Left ventricle myocardium inferior (tissue), 1 donor: ENCODE measurements at places on chromosomes 4 and X.

GRCh38 chrX:40268188-40268520 is 170.4 kb upstream of the BCOR start:
- DNase-seq = no peak

GRCh38 chr4:6472008-6472386 is 417 bp downstream of the PPP2R2C start:
- DNase-seq = no peak

- no peak for DNase-seq
Observed at GRCh38 chr4:16448241-16448840, 222.1 kb upstream of the TAPT1 start.

DNA sequence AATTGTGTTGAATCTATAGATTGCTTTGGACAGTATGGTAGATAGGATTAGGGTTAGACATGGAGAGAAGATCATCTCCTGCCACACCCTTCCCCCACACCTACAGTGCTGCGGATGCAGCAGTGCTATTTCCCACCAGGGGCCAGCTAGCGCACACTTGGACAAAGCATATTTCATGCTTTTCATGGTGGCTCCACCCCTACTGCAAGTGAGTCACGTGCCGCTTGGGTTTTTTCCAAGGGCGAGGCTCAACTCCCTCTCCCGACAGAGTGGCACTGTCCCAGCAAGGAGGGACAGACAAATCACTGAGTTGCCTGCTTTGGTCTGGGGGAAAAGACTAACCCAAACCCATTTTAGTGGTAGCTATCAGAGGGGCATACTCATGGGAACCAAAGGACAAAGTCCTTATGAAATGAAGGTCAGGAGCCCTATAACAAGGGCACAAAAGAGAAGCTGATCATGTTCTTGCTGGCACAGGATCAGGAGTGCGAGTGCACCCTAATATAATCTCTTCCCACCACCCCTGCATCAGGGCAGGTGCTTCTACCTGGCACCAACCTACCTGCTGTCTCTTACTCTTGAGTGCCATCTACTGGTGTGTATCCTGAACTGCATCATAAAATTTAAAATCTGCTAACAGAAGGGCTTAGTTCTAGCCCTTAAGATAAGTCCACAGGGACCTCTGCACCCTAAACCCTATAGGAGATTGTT is 55.1 kb upstream of the PGAM4 start:
- DNase-seq = peak; percentile 13

DNA sequence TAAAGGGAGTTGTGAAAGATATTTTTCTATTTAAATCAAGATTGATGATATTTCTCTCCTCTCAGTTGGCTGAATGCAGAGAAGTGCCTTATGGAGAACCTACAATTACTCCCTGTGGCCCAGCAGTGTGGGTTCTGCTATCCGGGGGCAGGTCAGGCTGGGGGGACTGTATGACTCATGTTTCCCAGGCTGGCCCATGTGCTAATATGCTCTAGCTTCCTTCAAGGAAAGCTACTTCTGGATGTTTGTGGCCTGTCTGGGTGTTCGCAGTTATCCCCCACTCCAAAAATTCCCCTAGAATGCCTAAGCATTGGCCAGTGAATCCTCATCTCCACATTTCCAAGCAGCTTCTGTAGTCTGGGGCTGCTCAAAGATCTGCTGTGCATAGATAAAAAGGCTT is 58.9 kb upstream of the SPP1 start:
- DNase-seq = no peak

DNA sequence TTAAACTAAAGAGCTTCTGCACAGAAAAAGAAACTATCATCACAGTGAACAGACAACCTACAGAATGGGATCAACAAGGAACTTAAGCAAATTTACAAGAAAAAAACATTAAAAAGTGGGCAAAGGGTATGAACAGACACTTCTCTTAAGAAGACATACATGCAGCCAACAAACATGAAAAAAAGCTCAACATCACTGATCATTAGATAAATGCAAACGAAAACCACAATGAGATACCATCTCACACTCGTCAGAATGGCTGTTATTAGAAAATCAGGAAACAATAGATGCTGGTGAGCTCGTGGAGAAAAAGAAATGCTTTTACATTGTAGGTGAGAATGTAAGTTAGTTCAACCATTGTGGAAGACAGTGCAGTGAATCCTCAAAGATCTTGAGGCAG is 27.8 kb downstream of the PAPSS1 start:
- no peak for DNase-seq

GRCh38 chr4:27759611-27760575 is 899.3 kb downstream of the STIM2 start:
- no peak for DNase-seq
